ENCODE measurements at places on chromosomes 7 and 10. TPM values are rescaled to one million over a fixed set of nuclear protein-coding genes. Genes with fewer than 3 reads are reported as not detected.

PRKCQ gene
- 0.64 TPM for total RNA-seq

TNS3 gene
- 4.6 TPM for total RNA-seq

GNGT1 gene
- 0.08 TPM for total RNA-seq

AKR1C3 gene
- 29.5 TPM for total RNA-seq

PNLIPRP3 gene
- total RNA-seq, result 1.2 TPM

MLXIPL gene
- 0.52 TPM for total RNA-seq

DLX6 gene
- not detected for total RNA-seq

IDI2 gene
- not detected for total RNA-seq

ACTL6B gene
- not detected for total RNA-seq

LRRC17 gene
- total RNA-seq, result 0.32 TPM

PNLIPRP2 gene
- total RNA-seq, result not detected

DLG5 gene
- total RNA-seq, result 37.9 TPM

SH2D4B gene
- 0.04 TPM for total RNA-seq

GPR37 gene
- 5.9 TPM for total RNA-seq
